ENCODE measurements at places on chromosomes 1 and 21.

- DNase-seq = no peak
These were observed 6.8 kb upstream of the RXRG start for GRCh38 chr1:165451691-165452090.

DNA sequence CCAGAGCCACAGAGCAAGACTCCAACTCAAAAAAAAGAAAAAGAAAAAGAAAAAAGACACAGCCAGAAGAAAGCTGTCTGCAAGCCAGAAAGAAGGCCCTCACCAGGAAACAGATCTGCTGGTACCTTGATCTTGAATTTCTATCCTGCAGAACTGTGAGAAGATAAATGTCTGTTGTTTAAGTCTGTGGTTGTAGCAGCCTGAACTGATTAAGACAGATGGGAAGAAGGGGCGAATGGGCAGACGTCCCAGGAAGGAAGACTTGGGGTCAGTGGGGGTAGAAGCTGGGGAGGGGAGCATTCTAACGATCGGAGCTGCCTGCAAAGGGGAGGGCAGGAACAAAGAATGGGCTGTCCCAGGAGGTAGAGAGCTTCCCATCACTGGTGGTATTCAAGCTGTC lies 6.3 kb downstream of the SLC2A7 start:
- DNase-seq = peak; percentile 38

DNA sequence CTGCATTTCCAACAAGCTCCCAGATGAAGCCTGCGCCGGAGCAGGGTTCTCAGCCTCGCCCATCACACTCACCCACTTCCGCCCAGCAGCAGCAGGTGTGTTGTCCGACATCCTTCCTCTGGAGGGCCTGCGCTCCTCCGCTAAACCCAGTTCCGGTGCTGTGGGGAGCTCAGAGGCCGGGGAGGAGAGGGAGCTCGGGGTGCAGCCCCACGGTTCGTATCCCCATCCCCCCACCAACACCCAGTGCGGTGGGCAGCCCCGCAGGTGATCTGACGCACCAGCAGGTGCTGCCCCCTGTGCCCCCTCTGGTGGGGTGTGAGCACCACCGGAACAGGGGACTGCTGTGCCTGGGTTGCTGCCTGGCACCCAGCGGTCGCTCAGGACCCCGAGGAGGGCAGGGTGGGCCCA lies 3.4 kb upstream of the PEX10 start:
- no peak for DNase-seq

DNA sequence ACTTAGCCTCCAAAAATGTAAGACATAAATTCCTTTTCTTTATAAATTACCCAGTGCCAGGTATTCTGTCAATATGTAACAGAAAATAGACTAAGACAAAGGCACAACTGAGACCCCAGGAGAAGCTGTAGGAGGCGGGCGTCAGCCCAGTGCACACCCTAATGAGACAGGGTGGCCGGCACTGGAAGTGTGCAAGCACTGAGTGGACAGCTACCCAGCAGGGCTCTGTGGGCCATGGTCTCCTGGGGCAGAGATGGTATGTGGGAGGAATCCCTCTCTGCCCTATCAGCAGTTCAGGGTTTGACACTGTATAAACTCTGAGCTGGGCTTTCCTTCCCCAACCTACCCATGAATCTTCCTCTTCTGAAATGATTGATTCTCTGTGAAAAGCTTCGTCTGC lies 139.5 kb downstream of the GLIS1 start:
- DNase-seq = no peak

DNA sequence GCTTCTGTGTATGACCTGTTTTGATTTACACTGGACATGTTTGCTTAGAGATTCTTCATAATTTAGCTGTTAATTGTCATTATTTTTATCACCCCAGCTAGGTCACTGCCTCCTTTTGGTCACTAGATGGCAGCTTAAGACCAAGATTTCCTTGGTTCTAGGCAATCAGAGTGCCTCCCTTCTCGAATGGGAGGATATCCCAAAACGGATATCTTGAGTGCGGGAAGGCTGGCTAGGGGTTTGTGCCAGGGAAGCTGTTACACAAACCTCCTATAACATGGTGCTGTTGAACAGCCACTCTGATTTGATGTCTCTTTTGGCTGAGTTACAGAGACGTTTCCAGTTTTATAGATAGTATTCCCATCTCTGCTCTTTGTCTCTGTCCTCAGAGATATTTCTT lies 283.5 kb downstream of the S1PR1 start:
- DNase-seq = peak; percentile 13

DNA sequence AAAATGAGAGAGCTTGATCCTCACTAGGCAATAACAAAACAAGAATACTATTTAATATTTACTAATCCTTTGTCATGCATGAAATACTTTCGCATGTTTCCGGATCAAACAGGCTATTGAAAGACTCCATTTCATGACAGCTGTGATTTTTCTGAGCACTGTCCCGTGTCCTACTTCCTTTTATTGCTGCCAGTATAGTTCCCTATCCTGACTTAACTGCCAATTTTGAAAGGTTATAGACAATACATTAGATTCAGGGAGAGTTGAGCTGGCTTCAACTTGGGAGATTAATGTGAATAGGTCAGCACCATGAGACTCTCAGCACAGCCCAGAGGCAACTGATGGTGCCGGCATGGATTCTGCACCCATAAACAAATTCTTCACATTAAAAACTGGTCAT lies 225.8 kb downstream of the VAV3 start:
- no peak for DNase-seq

GRCh38 chr1:58072450-58072849 lies 474.1 kb downstream of the OMA1 start:
- no peak for DNase-seq

DNA sequence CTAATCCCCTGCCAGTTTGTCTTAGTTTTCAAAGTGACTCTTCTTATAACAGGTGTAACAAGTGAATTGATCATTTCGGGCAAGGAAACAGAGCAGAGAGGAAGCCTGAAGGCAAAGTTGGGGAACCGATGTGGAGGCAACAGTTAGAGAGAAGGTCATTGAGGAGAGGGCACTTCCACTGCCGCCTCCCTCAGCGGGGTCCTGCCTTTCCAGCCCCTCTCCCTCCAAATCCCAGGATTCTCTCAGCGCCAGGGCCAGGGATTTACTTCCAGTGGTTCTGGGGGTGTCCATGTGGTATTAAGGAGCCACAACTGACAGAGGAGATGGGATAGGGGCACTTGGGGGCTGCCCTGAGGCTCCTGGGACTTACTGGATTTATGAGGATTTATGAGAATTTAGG lies 39.7 kb upstream of the PDE9A start:
- no peak for DNase-seq

- DNase-seq = no peak
These were observed 5.8 kb downstream of the MYCL start for GRCh38 chr1:39895731-39896480.

DNA sequence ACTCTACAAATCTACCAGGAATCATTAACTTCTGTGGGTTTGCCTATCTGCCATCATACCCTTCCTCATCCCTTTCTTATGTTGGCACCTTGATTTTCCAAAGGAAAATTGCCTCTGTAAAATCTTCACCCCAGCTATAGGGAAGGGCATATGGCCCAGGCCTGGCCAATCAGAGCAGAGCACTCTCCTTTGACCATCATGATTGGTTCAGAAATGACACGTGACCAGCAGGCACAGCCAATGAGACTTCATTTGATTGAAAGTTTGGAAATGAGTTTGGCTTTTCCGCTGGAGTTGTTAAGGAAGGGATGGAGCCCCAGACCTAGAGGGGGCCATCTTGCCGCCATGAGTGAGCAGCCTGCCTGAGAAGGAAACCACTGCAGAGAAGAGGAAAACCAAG lies 35.1 kb upstream of the IFFO2 start:
- DNase-seq = no peak

GRCh38 chr1:94284476-94284875 lies 47.1 kb upstream of the ARHGAP29 start:
- DNase-seq = peak; percentile 59

GRCh38 chr1:116909512-116910378 lies at the start of gene PTGFRN:
Gene PTGFRN, plus strand, starts transcription at chr1:116909916. Its CDS starts 288 bp downstream, at chr1:116910204.
- peak; percentile 31 for DNase-seq

DNA sequence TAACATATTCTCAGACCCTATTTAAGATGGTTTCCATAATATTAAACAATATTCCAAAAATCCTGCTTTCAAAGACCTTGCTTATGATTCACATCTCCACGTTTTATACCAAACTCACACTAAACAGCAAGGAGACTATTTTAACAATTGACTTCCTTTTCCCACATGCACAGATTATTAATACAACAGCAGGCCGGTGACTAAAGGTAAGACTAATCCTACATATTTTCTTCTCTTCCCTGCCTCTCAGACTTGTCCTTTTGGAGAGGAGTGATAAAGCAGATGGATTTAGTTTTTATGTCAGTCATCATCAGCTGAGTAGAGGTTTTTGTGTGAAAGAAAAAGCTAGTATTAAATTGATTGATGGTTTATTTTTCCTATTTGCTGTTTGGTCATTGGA lies 400.6 kb downstream of the NTNG1 start:
- DNase-seq = no peak

GRCh38 chr1:98306517-98307089 lies 354.9 kb upstream of the SNX7 start:
- DNase-seq = no peak

DNA sequence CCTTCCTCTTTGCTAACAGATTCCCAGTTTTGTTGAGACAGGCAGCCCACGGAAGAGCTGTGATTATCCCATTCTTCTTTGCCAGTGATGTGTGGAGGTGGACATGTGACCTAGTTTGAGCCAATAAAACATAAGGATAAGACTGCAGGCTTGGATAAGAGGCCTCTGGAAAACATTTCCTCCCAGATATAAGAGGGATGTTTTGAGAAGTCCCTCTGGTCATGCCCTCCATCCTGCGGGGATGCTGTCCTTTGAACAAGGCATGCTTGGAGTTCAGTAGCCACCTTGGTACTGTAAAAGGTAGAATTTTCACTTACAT lies 155.7 kb downstream of the TM2D1 start:
- DNase-seq = no peak

DNA sequence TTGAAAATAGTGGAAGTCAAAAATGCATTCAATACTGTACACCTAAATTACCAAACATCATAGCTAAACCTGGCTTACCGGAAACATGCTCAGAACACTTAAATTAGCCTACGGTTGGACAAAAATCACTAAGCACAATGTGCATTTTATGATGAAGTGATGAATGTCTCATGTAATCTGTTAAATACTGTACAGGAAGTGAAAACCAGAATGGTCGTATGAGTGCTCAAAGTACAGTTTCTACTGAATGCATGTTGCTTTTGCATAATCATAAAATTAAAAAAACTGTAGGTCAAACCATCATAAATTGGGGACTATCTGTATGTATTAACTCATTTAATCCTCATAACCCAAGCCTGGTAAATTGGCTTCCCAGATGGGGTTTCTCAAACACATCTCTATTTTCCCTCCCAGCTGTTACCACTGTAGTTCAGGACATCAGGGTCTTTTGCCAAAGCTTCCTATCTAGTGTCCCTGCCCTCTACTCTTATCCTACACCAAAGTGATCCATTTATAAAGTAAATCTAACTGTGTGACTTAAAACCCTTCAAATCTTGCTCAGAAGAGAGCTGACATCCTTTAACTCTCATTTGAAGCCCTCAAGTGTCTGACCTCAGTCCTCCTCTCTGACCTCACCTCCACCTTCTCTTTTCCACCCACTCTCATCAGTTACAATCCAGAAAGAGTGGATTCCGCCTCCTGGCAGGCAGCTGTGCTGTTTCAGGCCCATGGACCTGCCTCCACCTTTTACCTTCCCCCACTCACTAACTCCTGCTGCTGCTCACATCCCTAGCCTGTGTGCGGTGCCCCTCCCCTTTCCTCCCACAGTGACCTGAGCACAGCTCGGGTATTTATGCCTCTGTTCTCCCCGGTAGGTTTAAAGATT lies 356.4 kb upstream of the ST6GALNAC5 start:
- DNase-seq = no peak

DNA sequence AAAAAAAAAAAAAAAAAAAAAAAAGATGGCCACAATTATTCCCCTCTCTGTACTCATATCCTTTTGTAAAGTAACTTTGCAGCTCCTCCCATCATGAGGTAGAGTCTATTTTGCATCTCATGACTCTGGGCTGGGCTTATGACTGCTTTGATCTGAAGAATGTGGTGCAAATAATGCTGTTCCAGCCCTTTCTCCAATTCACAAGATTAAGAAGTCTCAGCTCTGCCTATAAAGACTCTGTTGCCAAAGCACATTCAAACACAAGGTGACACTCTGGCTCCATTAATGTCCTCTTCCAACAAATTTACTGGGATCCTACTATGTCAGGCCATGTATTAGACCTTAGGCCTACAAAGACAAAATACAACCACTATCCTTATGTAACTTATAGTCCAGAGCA lies 64.8 kb upstream of the PTCH2 start:
- no peak for DNase-seq

GRCh38 chr1:13864760-13865159 lies 164.8 kb downstream of the PRDM2 start:
- DNase-seq = no peak

GRCh38 chr1:183097438-183098051 lies 74.3 kb downstream of the LAMC1 start:
- no peak for DNase-seq

DNA sequence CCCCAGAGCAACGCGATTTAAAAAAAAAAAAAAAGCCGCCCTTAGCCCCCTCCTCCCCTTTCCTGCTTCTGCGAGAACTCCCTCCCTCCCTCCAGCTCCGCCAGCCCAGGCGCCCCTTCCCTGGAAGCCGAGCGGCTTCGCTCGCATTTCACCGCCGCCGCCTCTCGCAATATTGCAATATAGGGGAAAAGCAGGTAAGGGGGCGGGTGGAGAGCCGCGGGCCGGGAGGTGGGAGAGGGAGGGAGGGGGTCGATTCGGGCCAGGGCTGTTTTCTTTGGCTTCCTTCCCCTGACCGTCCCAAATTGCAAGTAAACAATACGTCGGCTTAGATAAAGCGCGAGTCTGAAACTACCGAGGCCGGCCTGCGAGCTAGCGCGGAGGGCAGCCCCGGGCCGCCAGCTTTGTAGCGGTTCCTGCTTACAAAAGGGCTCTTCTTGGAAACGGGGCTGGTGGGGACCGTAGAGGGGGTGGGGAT lies 408 bp downstream of the LMO4 start:
- no peak for DNase-seq

- no peak for DNase-seq
These were observed 170.0 kb upstream of the L1TD1 start for GRCh38 chr1:62024690-62025089.

- DNase-seq = peak; percentile 43
These were observed 6.1 kb downstream of the ADAMTS4 start for GRCh38 chr1:161192476-161193465.

- no peak for DNase-seq
These were observed 6.9 kb upstream of the TMEM81 start for GRCh38 chr1:205091043-205091740.
